ENCODE measurements at places on chromosomes 3 and 15.

- DNase-seq = no peak
Observed at GRCh38 chr3:138461246-138461645, 26.8 kb downstream of the ESYT3 start.

GRCh38 chr3:24605511-24606028 lies 110.9 kb upstream of the THRB start:
- no peak for DNase-seq

DNA sequence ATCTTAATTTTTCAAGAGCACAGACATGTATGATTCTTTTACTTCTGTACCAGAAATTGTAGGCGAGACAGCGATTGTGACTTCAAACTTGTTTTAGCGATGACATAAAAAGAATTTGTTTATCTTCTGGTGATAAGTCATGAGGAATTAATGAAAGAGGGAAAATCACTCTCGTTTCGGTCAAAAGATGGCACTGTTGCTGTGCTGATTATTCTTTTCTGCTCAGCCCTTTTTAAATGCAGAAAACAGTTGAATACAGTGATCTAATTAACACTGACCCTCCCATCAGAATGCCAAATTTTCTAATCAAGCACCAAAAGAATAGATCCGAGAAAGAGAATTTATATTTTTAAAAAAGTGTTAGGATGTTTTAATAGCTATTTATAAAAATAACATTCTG lies 52.6 kb downstream of the NSUN3 start:
- DNase-seq = no peak

- no peak for DNase-seq
Observed at GRCh38 chr3:171480526-171480925, 20.3 kb upstream of the TNIK start.

DNA sequence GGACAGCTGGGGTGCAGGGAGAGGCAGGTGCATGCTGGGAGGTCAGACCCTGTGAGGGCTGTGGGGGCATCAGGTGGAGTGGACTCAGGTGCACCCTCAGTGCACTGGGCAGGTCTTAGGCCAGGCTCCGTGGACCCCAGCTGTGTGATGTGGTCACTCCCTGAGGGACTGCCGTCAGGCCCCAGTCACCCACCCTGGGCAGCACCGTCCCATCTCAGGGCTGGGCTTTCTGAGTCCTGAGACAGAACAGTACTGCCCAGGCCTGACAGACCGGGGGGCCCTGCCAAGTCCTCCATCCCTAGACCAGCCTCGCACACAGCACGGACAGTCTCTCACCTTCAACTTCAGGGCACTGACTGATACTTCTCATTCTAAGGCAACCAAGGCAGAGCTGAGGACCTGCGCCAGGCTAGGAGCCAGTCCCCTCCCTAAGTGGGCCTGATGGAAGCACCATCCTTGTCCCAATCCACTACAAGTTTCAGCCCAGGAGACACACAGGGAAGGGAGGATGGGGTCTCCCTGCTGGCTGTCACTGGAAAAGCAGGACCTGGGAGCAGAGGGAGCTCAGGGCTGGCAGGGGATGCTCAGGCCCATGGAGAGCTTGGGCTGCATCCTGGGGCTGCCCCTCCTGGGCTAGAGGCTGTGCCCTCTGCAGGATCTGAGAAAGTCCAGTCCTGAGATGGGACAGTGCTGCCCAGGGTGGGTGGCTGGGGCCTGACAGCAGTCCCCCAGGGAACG lies 86.3 kb downstream of the LMLN start:
- no peak for DNase-seq

- no peak for DNase-seq
Observed at GRCh38 chr3:67357610-67358458, 296.6 kb downstream of the SUCLG2 start.

DNA sequence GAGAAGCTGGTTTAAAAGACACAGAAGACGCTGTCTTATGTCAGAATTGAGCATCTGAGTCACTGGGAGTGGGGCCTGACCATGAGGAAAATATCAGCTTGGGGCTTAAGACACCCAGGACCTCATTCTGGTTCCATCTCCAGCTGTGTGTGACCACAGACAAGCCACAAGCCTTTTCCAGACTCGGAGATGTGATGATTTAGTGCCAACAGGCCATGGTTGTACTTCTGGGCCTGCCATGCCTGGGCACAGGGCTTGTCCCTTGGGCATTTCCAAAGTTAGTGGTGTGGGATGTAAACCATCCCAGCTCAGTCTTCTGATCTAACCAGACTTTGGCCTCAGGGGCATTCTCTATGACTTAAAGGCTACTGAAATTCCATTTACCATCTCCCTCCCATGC lies 269.8 kb downstream of the RYR3 start:
- no peak for DNase-seq

DNA sequence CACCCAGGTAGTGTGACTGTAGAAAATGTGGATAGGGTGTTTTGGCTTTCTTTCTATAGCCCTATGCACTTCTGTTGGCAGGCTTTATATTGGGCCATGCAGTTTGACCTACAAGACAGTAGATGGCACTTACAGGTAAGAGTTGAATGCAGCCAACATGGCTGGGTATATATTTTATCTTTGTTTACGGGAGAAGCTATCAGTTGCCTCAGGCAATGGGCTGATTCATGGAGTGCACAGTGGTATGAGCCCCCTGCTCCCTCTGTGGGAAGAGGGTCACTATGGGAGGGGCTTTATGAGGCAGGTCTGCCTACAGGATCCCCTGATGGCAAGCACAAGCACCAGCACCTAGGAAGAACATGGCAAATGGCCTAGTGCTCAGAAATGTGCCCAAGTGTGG lies 301.2 kb upstream of the CDIN1 start:
- no peak for DNase-seq

DNA sequence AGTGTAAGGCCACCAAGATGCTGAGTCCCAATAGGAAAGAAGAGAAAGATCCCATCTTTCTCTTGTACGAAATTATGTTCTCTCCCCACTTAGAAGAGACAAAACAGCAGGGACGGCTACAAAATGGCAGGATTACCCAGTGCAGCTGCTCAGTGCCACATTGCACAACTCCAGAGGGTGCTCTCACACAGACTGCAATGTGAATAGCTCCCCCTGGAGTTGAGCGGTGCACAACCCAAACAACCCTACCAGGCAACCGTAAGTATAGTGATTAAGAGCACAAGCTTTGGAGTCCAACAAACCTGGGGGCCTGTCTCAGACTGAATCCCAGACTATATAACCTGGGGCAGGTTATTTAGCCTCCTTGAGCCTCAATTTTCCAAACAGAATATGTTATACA lies 3.1 kb upstream of the BHLHE40 start:
- DNase-seq = peak; percentile 45

- DNase-seq = no peak
Observed at GRCh38 chr15:41794081-41794480, 19.8 kb downstream of the MAPKBP1 start.

GRCh38 chr15:99431661-99432091 lies 134.1 kb upstream of the MEF2A start:
- no peak for DNase-seq

DNA sequence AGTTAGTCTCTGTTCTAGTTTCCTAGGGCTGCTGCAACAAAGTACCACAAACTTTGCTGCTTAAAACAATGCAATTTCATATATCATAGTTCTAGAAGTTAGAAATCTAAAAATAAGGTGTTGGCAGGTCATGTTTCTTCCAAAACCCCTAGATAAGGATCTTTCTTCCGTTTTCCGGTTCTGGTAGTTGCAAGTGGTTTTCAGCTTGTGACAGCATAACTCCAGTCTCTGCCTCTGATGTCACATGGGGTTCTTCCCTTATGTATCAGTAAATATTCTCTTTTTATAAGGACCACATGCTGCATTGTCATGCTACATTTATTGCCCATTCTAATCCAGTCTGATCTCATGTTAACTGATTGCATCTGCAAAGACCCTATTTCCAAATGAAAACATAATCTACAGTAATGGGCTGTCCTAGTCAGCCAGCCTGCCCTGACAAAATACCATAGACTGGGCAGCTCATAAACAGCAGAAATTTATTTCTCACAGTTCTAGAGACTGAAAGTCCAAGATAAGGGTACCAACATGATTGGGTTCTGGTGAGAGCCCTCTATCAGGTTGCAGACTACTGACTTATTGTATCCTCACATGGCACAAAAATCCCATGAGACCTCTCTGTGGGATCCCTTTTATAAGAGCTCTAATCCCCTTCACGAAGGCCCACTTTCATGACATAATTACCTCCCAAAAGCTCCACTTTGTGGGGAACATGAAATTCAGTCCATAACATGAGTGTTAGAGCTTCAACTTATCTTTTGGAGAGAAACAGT lies 642.0 kb upstream of the NAALADL2 start:
- DNase-seq = no peak

- no peak for DNase-seq
Observed at GRCh38 chr3:8984526-8984925, 21.3 kb upstream of the RAD18 start.

GRCh38 chr3:67028001-67028784 lies 30.1 kb downstream of the KBTBD8 start:
- DNase-seq = no peak

DNA sequence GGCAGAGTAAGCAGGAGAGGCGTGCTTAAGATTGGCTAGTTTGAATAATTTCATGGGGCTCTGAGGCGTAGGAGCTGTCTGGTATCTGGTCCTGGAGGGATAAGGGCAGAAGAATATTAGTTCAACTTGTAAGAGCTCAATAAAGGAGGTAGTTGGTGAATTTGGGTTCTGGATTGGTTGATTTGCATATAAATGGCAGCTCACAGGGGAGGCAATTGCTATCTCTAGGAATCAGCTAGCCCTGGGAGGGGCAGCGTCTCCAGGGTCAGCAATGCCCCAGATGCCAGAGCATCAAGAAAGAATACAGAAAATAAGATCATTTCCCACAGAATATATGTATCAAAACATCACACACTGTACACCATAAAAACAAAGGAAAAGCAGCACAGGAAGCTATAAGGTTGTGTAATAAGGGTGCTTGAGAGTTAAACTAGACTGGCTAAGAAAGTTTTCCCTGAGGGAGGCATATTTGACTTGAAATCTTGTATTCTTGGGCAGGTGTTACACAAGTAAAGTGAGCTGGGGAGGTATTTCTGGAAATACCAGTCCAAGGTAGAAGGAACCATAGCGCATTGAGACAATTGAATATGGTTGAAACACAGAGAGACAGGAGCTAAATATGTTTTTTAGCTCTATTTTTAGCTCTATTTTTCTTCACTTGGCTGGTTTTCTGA lies 6.1 kb downstream of the MOBP start:
- no peak for DNase-seq

GRCh38 chr3:28727307-28727706 lies 378.7 kb upstream of the AZI2 start:
- no peak for DNase-seq

DNA sequence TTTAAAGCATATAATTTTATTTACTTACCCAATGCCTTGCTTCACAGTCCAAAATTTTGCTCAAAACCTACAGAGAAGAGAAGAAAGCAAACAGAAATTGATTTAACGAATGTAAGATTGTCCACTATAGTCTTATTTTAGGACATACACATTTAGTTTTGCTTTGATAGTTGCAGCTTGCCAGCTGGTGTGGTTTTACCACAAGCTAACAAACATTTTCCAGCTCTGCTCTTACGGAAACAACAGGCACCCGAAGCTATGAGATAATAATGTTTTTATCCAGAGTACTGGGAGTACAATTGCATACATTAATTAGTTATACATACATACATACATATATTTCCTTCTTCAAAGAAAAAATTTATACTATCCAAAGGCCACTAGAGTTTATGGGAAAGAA lies 10.4 kb downstream of the BCL6 start:
- DNase-seq = no peak

DNA sequence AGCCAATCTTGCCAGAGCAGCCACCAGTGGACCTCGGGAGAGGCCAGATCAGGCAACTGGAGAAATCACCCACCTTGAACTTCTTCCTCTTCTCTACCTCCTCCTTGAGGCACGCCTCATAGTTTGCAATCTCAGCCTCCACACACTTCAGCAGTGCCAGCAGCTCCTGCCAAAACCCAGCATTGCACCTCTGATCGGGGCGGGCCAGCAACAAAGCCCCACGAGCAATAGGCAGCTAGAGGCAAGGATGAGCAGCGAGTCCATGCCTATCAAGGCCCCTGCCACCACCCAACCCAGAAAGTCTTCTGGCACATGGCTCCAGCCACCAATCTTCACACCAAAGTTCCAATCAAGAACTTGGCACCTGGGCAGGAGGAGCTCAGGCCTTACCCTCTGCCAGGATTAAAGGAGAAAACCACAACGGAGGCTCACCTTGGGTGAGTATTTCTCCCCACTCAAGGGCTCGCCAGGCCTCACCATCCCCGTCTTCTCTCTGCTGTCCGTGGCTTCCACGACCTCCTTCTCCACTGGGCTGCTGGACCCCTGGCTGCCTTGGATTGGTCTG lies 42.1 kb downstream of the SEMA3G start:
- peak; percentile 7 for DNase-seq

DNA sequence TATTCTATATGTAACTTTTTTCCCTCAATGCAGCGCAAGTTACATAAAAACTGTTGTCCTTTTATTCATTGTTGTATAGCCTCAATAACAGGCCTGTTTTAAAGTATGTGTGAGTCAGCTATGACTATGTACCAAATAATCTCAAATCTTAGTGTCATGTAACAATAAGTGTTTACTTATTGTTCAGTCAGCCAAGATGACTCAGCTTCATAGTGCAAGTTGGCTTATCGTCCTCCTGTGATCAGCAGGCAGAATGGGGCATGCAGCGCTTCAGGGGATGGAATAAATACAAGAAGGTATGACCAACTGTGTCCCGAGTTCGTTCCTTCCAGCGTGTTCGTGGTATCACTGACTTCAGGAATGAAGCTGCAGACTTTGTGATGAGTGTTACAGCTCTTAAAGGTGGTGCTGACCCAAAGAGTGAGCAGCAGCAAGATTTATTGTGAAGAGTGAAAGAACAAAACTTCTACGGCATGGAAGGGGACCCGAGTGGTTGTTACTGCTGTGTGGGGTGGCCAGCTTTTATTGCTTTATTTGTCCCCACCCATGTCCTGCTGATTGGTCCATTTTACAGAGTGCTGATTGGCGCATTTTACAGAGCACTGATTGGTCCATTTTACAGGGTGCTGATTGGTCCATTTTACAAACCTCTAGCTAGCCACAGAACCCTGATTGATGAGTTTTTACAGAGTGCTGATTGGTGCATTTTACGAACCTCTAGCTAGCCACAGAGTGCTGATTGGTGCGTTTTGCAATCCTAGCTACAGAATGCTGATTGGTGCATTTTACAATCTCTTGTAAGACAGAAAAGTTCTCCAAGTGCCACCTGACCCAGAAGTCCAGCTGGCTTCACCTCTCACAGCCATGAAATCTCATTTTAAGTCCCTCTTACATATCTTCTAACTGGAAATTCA lies 1016.0 kb downstream of the MCTP2 start:
- DNase-seq = no peak

GRCh38 chr3:123611082-123611481 lies 26.2 kb upstream of the HACD2 start:
- no peak for DNase-seq

- DNase-seq = no peak
Observed at GRCh38 chr15:95401587-95401986, 928.9 kb upstream of the NR2F2 start.

- peak; percentile 12 for DNase-seq
Observed at GRCh38 chr3:13280811-13281506, 139.2 kb downstream of the NUP210 start.

- DNase-seq = no peak
Observed at GRCh38 chr15:22811640-22812039, 25.2 kb downstream of the NIPA1 start.
